ENCODE measurements at places on chromosomes 11 and 22. TPM values are rescaled to one million over a fixed set of nuclear protein-coding genes. Genes with fewer than 3 reads are reported as not detected.

The OR56A4 gene
- total RNA-seq, result not detected

The MIAT gene
- total RNA-seq, result 11.7 TPM

The MS4A15 gene
- 0.46 TPM for total RNA-seq

The HYLS1 gene
- total RNA-seq, result 11.9 TPM

The POTEH gene
- 0.82 TPM for total RNA-seq
